ENCODE measurements at places on chromosomes 7 and 10.

DNA sequence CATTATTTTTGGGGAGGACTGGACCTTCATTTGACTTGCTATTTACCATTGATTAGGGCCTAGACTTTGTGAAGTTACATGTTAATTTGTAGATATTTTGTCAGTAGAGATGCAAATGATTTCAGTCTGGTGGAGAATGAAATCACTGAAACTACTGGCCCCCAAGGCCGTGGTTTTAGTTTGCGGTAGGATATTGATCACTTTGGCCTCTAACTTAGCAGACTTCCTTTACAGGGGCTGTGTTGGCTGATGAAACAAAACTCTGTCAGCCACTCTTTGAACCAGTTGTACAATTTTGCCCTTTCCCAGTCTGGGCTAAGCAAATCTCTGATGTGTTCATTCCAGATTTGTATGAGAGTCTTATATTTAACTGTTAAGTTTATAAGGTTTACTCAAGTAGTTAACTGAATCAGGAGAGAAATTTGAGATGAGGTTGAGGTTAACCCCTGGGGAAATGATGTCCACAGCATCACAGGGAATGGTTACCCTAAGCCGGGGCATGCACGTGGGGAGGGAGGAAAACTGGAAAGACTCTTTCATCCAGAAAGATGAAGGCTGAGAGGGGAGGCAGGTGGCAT lies 105.7 kb upstream of the INSIG1 start:
- no peak for DNase-seq

DNA sequence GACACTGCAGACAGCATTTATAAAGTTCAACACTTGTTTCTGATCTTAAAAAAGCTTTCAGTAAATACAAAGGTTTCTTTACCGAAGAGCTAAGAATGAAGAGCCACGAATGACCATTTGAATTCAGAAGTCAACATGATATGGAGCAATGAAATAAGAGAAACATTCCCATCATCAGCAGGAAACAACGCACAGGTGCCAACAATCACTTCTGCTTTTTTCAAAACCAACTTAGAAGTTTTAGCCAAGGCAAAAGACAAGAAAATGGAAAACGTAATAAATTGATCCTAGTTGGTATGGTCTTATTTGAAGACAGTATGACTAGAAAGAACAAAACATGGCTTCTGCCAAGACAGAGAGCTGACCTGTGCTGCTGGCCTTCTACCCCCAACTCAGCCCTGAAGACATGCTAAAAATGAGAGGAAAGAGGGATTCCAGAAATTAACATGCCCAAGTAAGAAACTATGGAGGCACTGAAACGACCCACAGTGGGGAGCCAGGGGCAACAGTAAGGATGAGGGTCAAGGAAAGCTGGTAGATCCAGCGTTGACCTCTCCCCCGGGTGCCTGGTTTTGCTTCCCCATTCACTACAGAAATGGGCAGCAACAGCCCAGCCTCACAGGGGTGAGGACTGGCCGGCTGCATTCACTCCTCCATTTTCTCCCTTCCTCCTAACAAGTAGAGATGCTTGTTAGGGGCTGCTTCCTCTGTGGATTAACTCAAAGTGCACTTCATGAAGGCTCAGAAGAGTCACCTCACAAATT lies 30.1 kb downstream of the VPS41 start:
- no peak for DNase-seq

DNA sequence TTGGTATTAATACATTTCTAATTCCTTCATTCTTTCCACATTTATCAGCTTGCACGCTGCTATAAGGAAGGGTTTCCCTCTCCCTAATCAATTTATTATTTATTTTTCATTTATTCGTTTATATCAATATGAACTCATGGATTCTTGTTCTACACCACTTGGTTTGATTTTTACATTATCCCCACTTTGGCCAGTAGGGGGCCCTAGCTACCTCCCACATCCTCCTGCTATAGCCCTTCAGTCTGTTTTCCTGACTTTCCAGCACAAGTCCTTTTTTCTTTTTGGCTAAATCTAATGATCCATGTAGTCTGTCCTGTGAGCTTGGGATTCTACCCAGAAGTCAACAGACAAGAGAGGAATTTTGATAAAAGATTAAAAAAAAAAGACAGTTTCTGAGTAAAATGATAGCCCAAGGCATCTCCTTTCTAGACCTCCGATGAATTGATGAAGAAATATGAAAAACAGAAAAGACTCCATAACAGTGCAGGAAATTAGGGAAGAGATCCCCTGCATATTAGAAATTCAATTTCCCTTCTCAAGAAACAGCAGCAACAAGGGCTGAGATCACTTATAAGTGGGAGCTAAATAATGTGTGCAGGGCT lies 47.7 kb downstream of the LYZL2 start:
- peak; percentile 74 for DNase-seq

DNA sequence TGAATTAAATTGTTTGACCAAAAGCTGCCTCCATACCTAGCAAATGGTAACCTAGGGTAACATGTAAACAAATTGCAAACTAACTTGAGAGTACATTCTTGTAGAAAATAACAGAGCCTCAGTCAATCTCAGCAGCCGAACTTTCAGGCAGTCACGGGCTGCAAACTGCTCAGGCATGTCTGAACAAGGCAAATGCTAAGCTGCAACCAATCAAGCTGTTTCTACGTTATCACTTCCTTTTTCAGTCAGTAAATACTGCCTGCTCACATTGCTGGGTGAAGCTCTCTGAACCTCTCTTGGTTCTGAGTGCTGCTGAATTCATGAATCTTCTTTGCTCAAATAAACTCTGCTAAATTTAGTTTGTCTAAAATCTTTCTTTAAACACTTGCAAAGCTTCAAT lies 1212.4 kb downstream of the SORCS1 start:
- peak; percentile 77 for DNase-seq

DNA sequence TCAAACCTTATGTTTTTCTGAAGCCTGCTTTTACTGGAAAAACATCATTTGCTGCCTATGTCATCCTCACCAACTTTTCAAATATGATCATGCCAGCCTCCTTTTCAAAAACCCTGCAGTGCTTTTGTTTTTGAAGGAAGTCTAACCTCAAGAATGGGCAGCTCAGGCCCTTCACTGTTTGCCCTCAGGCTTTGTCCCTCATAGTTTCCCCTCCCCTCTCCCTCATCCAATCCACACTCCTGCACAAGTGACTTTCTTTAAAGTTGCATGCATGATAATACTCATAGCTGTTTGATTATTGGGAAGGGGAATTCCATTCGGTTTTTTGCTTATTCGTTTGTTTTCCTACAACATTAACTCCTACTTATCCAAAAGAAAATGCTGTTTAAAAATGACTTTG lies 219.4 kb downstream of the SEMA3E start:
- peak; percentile 70 for DNase-seq

- DNase-seq, result no peak
Measured at GRCh38 chr10:21740989-21741388, 207.0 kb downstream of the MLLT10 start.

DNA sequence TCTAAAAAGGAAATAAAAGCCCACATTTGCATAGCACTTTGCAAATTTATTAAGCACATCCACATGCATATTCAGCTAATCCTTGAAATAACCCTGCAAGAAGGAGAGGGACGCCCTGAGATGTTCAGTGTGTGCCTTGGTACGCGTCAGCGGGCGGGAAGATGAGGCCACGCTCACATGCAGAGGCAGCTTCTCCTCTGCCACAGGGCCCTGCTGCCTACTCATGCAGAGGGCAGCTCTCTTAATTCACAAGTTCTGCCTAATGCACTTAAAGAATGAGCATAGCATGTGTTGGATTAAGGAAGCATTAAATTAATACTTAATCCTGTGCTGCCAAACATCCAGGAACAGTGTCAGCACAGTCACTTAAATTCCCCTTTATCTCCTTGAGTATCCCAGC lies 132.3 kb downstream of the HECW1 start:
- DNase-seq, result no peak

GRCh38 chr7:142833174-142834048 lies 21.5 kb upstream of the EPHB6 start:
- DNase-seq, result no peak

- no peak for DNase-seq
Measured at GRCh38 chr7:81516898-81517297, 252.9 kb downstream of the HGF start.
